ENCODE measurements at places on chromosomes 4 and X.

GRCh38 chr4:186723292-186724057, at the start of gene FAT1:
Gene FAT1, minus strand, starts transcription at chr4:186723856. Its CDS starts 14,029 bp downstream, at chr4:186709827.
- DNase-seq = no peak

DNA sequence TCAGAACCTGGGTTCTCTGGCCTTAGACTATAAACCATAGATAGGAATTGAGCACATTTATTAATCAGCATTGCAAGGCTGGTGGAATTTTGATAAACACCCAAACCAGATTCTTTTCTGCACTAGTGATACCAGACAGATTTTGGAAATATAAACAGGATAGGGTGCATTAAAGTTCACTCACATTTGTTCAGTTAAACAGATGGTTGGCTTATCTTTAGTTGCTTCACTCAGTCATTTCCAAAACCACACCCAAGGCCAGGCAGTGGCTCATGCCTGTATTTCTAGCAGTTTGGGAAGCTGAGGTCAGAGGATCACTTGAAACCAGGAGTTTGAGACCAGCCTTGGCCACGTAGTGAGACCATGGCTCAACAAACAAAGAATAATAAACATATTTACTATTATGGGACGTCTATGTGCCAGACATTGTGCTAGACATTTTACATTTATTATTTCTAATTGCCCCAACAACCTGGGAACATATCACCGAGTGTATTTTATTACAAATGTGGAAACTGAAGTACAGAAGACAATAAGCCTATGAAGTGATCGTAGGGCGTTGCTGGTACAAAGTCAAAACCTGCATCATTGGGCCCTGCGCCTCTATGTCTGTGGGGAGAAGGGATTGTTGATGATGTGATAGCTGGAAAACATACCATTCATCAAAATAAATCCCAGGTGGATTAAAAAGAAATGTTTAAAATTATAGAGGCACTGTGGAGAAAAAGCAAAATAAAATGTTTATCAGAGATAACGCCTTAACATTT, 15.0 kb downstream of the ADD1 start:
- no peak for DNase-seq

DNA sequence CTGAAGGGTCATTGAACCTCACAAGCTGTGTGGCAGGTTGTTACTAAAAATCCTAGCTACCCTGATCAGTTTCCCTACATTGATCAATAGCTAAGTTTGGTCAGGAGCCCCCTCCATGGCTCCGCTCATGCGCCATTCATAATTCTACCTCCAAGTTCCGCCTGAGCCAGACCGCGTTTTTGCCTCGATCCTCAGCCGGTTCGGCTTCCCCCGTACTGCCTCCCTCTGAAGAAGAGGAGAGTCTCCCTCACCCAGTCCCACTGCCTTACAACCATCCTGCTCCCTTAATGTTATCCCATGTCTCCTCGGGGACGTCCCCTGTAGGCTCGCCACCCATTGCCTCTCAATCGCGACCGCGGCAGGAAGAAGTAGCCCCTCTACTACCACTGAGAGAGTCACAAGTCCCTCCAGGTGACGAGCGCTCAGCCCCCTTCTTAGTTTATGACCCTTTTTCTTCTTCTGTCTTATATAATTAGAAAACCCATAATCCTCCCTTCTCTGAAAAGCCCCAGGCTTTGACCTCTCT, 158.2 kb downstream of the DEFB131A start:
- DNase-seq = no peak

DNA sequence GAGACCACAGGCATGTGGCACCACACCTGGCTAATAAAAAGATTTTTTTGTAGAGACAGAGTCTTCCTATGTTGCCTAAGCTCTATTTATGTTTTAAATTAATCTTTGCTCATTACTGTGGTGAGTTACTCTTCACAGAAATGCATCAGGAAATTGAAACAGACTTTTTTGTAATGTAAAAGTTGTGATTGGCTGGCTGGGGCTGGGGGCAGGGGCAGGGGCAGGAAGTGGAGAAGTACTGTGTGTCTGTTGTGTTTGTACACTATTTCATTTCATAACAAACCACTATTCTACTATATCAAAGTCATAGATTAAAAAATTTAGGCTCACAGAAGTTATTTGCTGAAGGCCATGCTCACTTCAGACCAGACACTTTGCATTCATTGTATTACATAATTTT, 19.1 kb upstream of the ABRAXAS1 start:
- no peak for DNase-seq

- DNase-seq = no peak
Measured at GRCh38 chr4:129040471-129040870, 52.9 kb downstream of the SCLT1 start.

DNA sequence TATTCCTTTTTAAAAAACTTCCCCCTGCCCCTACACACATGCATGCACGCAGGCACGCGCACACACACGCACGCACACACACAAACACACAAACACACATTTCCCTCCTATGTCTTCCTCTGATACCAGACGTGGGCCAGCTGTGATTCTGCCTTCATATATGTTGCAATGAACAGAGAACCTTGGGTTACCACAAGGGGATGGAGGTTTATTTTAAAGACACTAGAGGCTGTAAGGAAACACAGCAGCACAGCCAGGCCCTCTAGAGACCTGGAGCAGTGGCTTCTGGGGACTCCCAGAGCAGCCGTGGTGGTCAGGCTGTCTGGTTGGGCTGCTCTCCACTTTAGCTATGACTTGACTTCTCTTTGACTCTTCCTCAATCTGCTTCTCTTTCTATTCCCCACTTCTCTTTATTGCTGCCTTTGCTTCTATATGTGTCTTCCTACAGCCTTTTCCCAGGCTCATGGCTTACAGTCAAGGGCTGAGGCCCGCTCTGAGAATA, 3.2 kb upstream of the TLR10 start:
- no peak for DNase-seq

GRCh38 chrX:45497290-45497689, 296.6 kb upstream of the DIPK2B start:
- DNase-seq = no peak

- no peak for DNase-seq
Measured at GRCh38 chrX:16191605-16192004, 24.3 kb downstream of the MAGEB17 start.

DNA sequence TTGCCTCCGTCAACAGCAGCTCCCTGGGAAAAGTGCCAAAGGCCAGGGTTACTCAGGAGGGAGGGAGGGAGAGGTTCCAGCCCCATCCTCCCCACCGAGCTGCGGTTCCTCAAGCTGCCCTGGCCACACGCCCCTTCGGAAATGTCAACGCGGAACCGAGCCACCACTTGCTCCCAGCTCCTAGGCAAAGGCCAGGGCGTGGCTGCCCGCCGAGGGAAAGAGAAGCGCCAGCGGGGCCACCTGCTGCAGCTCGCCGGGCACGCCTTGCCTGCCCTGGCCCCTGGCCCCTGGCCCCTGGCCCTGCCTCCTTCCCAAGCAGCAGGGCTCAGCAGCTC, 15.3 kb downstream of the SLC6A8 start:
- DNase-seq = peak; percentile 36

- no peak for DNase-seq
Measured at GRCh38 chrX:28158019-28158777, 176.9 kb upstream of the DCAF8L1 start.

GRCh38 chr4:99013884-99014523, 18.5 kb downstream of the METAP1 start:
- no peak for DNase-seq

DNA sequence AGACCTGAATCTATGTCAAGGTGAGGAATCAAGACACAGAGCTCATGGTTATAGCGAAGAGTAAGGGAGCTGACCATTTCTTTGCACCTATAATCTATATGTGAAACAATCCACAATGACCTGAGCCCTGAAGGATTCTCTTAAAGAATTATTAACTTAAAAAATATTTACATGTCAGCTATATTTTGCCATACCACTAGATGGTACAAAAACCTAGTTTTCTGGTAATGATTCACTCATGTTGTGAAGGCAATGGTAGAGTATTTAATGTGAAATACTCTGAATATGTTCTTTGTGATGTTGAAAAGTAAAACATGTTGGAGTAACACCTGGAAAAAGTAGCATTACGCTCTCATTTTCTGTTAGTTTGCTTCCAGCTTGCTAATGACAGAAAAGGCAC, 40.0 kb downstream of the VGLL1 start:
- no peak for DNase-seq

GRCh38 chr4:110627977-110628662, 5.2 kb upstream of the PITX2 start:
- no peak for DNase-seq

DNA sequence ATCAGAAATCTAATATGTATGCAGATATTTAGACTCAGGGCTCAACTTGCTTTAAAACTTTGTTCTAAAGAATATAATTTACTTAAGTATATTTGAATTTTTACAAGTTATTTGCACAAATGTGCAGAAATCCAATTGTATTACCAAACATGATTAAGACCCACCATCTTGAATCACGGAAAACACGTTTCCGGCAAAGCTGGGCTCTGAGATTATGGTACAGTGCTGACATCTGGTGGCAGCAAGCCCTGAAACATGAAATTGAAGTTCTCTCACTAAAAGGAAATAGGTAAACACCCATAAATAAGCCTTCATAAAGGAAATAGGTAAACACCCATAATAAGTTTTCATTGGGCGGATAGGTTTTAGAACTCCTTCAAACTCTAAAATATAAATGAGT, 98.3 kb upstream of the MAOA start:
- DNase-seq = peak; percentile 8

- no peak for DNase-seq
Measured at GRCh38 chr4:173370130-173370476, 651 bp upstream of the SAP30 start.

GRCh38 chr4:123869286-123870215, 473.0 kb downstream of the SPRY1 start:
- no peak for DNase-seq

- no peak for DNase-seq
Measured at GRCh38 chrX:153600032-153600373, 1.1 kb upstream of the CCNQ start.

DNA sequence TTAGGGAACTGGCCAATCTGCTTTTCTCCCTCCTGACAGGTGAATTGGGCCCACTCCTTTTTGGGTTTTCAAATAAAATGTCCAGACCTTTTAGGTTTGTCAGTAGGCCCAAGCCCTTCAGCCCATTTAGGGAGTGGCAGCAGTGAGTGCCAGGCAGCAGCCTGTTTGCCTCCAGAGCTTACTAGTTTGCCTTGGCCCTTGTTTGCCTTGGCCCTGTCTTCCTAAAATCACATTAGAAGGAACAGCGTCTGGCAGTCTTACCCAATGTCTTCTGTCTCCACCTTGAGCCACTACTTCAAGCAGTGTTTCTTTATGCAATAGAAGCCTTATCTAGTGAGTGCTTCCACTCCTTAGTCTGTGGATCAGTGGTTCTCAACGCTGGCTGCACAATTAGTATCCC, 117.1 kb downstream of the TMEM164 start:
- no peak for DNase-seq

DNA sequence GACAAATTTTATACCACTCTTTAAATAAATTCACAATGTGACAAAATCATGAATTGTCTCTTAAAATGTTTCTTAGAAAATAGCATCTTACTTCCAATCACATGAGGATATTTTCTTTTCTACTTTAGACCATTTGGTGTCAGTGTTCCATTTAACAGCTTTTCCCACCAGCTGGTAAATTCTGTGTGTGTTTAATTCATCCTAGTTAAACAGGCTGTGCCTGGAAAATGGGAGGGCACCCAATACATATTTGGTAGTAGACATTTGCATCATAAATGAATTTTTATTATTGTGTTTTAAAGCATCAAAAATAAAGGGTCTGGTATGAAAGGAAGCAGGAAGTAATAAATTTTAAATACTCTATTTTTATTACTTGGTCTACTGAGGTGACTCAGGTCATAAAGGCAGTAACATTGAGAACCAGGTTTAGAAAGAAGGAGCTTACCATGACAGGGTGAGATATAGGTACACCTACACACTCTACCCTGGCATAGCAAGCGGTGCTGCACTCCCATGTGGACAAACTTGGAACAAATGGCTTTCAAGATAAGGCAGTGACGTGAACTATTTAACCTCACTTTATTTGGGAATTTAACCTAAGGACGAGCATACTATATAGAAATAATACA, 344.5 kb downstream of the BMPR1B start:
- no peak for DNase-seq

Data from AG04450 (cell line).